ENCODE measurements at places on chromosomes 2 and 18.

- DNase-seq: no peak
These were observed 21.5 kb upstream of the GALNT3 start for GRCh38 chr2:165815299-165816141.

DNA sequence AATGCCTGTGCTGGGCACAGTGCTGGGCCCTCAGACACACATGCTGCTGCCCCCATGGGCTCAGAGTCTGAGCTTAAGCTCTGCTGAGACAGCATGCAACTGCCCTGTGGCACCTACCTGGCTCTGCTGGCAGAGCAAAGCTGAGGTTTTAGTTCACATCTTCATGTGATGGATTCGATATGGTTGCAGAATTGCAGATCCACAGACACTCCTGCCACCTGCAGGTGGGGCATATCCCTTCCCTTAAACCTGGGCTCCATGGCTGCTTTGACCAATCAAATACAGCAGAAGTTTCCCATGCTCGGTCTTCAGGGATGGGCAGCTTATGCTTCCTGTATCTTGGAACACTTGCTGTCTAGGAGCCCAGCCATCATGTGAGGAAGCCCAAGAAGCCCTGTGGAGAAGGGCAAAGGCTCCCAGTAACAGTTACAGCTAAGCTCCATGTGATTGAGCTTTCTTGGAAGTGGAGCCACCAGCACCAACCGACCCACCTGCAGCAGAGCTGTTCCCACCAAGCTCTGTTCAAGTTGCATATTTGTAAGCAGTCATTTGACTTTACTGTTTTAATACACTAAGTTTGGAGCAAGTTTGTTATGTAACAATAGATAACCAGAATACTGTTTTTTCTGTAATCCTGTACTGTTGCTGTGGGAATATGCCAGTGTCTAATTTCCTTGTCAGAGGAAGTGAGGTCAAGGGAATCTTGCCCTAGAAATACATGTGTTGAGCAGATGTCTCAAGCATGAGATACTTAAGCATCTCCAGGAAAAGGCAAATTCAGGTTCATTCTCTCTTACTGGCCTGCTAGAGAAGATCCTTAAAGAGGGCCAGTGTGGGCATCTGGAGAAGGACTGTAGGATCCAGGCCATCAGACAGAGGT lies 79.3 kb downstream of the SH3RF3 start:
- no peak for DNase-seq

DNA sequence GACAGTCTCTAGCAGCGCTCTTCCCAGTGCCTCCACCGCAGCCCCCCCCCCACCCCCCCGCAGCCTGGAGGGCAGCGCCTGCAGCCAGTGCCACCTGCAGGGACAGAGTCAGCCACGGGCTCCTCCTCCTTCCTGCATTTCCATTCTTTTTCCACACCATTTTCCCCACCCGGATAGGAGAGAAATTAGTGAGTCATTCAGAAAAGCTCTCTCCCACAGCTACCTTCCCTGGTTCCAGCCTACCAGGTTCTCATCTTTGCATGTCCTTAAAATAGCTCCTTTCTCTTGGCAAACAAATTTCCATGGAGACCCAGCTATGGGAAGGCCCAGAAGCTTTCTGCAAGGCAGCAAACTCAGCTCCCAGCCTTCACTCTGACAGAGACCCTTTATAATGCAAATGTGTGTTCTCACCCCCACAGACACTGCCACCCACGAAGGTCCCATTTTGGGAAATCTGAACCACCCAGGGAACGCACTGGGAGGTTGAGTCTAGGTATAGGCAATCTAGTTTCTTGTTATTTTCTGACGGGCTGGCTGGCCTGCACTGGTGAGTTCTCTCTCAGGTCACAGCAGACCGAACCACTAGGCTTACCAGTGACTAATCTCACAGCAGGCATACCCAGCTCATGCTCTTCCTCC lies 41.8 kb upstream of the ATG16L1 start:
- no peak for DNase-seq

DNA sequence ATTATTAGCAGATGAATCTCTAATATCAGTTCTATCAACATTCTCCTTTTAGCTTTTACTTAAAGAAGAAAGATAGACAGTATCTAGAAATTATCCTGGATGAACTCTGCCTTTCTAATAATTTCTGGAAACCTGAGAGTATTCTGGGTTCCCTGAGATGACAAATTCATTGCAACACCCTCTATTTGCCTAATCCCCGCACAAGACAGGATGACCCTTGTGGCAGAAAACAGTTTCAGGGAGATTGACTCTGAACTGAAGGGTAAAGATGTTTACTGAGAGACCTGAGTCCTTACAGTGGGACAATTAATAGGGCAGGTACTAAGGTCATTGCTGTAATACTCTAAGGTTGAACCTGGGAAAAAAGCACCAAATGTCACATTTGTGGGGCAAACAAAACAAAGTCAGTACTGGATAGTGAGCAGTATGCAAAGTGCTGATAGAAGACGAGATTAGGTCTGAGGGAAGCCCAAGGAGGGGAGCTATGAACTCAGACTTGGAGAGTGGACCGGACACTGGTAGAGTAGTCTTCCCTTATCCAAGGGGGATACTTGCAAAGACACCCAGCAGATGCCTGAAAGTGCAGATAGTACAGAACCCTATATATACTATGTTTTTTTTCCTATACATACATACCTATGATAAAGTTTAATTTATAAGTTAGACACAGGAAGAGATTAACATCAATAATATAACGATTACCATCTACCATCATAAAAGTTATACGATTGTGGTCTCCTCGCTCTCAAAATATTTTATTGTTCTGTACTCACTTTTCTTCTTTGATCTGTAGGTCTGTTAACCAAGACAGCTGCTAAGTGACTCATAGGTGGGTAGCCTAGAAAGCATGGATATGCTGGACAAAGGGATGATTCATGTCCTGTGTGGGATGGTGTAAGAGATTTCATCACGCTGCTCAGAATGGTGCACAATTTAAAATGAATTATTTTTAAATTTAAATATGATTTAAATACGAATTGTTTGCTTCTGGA lies 148.3 kb upstream of the KLHL14 start:
- DNase-seq: no peak

DNA sequence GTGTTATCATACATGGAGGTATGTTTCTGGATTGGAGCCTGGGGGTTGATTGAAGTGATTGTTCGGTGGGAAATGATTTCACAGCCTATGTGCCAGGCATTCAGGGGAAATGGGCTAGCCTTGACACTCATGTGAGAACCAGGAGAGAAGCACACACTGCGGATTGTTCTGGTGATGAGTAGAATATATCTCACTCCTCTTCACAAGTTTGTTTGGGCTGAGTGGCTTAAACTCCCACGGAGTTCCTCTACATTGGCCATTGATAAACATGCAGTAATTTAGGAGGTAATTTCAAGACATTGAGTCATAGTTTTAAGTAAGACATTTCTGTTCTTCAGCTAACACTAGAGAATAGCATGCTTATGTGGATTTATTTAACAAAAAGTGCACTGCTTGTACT lies 498.9 kb upstream of the NETO1 start:
- DNase-seq: no peak

- no peak for DNase-seq
These were observed 606.4 kb downstream of the RNF144A start for GRCh38 chr2:7523481-7524120.
